ENCODE measurements at places on chromosomes 16 and 17. TPM values are rescaled to one million over a fixed set of nuclear protein-coding genes. Genes with fewer than 3 reads are reported as not detected.

Gene SLC2A4
- 11.6 TPM for total RNA-seq

Gene NLRC3
- total RNA-seq, result 1.2 TPM

Gene KRT14
- not detected for total RNA-seq

Gene TNK1
- 1.2 TPM for total RNA-seq

Gene SOX8
- total RNA-seq, result 12.4 TPM

Gene RAMP2
- total RNA-seq, result 16.0 TPM

Gene ASIC2
- total RNA-seq, result 1.1 TPM

Gene SOX15
- 1.2 TPM for total RNA-seq

Gene CCL5
- total RNA-seq, result 0.58 TPM

Gene MAPT
- 3.4 TPM for total RNA-seq

DNA sequence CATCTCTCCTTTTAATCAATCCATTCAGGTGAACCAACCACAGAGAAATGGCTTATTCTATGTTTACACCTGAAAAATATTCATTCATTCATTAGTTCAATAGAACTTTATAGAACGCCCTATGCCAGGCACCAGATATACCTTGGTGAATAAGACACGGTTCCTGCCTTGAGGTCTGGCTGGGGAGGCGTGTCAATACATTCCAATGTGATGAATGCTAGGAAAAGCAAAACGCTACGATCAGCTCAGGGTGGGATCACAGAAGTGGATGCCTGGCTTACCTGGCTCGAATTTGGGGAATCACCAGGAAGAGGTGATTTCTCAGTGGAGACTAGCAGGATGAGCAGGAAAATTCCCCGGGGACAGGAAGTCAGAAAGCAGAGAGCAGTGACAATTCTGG is 17.5 kb upstream of the WFIKKN2 start:
- DNase-seq, result no peak

DNA sequence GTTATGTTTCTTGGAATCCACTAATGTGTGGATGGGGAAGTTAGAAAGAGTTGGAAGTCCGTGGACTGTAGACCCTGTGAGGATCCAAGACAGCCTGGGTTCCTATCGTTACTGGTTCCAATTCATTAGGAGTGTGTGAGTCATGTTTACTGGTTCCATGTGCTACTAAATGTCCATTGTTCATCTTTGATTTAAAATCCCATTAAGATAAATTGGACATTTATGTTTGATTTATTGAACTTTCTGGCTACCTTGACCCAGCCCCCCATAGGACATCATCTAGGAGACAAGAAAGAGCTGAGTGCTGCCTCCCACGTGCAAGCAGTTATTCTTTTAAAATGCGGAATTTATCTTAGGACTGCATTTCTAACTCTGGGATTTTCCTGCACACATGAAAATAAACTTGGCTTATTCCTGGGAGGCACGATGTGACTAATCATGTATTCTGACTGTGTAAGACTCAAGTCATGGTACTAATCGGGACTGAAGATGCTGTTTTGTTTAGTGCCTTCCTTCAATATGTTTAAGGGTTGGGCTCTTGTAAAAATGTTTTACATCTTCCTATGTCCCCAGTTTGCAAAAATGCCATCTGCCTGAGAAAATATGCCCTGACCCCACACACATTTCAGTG is 53.4 kb downstream of the RGS9 start:
- DNase-seq, result no peak

- DNase-seq, result no peak
These were observed 48.8 kb downstream of the DNAH3 start for GRCh38 chr16:21101631-21102420.

DNA sequence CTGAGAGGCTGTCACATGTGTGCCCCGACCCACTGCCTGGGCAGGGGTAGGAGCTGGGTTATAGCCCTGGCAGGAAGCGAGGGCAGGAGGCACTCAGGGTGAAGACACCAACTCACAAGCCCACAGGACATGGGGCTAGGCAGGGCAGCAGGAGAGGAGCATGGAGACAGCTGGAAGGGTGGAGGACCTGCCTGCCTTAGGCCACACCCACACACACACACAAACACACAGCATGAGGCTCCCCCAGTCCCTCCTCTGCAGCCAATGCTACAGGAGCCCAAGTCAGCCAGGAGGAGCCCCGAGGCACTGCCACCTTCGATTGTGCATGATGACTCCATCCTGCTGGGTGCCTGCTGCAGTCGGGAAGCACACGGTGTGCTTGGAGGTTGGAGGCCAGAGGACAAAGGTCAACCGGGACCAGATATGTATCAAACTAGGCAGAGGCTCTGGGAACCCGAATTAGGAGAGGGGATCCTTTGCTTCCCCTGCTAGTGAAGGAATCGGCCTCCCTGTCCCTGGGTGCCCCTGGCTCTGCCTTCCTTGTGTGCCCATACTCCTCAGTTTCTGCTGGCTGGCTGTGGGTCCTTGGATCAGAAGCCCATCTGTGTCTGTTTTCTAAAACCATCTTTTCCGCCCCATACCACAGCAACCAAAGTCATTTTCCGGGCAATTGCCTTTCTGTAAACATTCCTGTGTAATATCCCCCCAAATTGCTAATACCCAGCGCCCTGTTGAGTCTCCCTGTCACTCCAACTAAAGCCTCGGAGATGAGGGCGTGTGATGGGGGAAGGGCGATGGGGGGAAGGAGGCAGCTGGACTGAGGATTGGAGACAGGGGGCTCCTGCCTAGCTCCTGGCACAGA is 20.5 kb downstream of the SRCIN1 start:
- no peak for DNase-seq

DNA sequence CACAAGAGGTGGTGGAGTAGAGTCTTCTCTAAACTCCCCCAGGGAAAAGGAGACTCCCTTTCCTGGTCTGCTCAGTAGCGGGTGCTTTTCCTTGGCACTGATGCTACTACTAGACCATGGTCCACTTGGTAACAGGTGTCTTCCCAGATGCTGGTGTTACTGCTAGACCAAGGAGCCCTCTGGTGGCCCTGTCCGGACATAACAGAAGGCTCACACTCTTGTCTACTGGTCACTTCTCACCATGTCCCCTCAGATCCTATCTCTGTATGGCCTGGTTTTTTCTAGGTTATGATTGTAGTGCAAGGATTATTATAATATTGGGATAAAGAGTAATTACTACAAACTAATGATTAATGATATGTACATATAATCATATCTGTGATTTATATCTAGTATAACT is 49.7 kb upstream of the ARL4D start:
- no peak for DNase-seq

GRCh38 chr16:11101283-11101682 is 154.7 kb downstream of the SOCS1 start:
- no peak for DNase-seq

DNA sequence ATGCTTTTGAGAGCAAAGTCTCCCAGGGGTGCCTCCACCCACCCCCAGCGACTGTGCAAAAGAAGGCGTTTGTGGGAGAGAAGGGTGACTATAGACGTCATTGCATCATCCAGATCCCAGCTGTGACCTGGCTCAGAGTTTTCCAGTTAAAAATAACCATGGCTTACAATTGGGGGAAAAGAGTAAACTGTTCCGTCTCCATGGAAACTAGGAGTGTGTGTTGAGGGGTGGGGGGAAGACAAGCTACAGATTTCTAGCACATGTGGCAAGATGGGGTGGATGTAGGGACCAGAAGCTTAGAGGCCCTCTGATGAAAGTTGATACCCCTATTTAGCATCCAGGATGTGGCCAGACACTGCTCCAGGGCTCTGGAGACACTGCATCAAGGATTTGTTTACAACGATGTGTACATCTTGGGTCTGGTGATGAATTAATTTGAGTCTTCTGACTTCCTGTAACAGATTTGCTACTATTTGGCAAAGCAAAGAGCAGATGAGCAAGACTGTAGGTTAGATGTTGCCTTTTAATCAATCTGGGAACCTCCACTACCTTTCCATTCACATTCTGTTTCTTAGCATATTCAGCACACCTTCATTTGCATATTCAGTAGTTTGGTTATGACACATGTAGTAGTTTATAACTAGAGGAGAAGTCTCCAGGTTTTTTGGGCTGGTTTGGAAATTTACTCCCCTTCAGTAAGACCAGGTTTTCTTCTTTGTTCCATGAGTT is 6.2 kb upstream of the DUSP14 start:
- DNase-seq, result no peak

- no peak for DNase-seq
These were observed 674 bp downstream of the ZNF821 start for GRCh38 chr16:71883168-71883848.

DNA sequence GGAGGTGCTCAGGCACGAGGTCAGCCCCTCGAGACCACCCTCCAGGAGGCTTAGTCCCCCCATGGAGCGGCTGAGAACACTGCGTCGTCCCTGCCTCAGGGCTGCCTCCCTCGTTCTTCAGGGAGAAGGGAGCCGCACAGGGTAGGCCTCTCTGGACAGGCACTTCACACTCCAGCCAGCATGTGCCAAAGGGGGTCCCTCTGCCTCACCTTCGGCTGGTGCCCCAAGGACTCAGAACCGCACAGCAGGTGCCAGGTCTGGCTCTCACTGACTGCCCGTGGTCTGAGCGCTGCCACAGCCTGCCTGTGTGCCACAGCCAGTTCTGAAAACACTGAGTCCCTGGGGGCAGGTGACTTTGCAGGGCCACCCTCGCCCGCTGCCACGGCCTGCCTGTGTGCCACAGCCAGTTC is 7.1 kb downstream of the P2RX5 start:
- no peak for DNase-seq

DNA sequence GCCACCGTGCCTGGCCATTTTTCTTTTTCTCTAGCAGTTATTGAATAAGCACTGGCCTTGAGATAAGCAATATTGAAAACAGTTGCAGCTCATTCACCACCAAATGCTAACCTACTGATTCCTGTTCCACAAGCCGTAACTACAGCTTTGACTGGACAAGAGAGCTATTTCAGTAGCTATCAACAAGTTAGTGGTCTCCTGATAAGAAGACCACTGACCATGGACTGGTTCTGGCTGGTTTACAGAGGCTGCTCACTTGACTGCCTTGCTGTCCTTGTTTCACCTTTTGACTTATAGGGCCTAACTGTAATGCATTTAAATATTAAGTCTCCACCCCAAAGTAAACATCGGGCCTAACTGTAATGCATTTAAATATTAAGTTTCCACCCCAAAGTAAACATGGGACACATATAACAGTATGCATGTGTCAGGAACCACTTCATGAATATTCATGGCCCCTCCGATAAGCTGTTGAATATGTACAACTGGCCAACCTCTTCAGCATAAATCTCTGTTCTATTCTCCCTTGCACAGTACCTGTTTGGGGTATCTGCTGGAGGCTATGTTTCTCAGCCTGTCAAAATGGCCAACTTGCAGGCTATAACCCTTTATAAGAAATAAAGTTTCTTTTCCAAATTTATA is 94.1 kb downstream of the USP32 start:
- DNase-seq, result no peak

DNA sequence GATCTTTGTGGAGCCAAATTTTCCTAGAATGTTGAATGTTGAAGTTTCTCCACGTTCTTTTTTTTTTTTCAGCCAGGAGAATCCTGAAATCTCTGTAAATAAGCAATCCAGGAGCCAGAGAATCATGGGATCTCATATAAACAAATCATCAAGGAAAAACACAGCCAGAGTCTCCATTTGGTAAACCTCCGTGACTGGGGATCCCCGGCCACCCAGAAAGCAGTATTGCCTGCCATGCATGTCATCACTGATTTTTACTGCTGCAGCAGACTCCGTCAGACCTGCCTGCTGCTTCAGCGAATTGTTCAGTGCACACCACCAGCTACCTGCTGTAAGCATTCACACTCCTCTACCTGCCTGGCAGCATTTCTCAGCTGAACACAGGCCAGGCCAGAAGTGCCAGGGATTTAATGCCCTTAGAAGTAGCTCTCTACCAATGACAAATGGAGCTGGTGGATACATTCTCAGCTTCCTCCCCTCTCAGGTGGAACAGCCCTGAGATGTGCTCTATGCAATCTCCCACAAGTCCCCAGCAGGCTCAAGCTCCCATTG is 158.6 kb downstream of the CYLD start:
- DNase-seq, result no peak

DNA sequence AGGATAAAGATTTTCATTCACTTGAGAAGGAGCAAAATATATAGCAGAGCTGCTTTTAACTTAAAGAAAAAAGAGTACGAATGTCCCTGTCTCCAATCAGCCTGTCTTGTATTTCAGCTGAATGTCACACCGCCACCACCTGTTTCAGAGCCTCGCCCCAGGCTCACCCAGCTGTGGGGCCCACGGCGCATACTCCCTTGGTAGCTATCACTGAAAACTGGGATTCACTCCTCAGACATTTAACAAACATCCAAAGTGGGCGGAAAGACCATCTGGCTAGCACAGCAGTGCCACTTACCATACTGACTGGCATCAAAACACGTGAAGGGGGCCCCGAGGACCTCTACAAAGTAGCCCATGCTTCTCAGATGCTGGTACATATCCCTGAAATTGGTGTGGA is 25.4 kb upstream of the SLC38A8 start:
- no peak for DNase-seq

DNA sequence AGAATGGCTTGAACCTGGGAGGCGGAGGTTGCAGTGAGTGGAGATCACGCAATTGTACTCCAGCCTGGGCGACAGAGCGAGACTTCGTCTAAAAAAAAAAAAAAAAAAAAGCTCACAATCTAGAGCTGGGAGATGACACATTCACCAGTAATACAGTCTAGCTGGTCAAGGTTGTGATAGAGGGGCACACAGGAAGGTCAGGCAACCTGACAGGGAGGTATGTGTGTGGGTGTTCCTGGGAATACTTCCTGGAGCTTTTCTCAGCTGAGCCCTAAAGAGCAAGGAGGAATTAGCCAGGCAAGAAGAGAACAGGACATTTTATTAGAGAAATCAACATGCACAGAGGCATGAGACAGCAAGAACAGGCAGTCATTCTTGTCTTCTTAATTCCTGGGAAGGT is 216.7 kb downstream of the SHISA9 start:
- DNase-seq, result no peak

GRCh38 chr17:47180337-47180736 is 8.8 kb downstream of the CDC27 start:
- no peak for DNase-seq

- DNase-seq, result no peak
These were observed 102.1 kb downstream of the N4BP1 start for GRCh38 chr16:48507886-48508285.

GRCh38 chr16:74079232-74079586 is 217.4 kb upstream of the PSMD7 start:
- no peak for DNase-seq

DNA sequence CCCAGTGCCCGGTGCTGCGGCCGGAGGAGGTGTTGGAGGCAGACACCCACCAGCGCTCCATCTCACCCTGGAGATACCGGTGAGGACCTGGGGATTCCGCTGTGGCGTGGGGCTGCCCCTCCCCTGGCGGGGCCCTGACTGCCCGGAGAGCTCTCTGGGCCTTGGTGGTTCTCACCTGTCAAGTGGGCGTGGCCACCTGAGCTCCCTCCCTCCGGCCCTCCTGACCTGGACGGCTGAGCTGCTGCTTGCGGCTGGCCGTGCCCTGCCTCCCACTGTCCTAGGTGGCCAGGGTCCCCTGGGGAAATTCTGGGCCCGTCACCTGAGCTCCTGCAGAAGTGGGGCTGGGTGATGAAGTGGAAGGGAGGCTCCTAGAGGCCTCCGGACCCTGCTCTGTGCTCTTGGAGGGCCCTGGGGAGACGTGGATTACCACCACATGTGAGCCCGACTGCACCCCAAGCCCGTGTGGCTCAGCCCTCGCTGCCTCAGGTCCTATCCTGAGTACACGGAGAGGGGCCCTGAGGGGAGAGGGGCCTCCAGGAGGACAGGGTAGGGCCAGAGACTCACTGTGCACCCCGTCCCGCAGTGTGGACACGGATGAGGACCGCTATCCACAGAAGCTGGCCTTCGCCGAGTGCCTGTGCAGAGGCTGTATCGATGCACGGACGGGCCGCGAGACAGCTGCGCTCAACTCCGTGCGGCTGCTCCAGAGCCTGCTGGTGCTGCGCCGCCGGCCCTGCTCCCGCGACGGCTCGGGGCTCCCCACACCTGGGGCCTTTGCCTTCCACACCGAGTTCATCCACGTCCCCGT is 1.1 kb downstream of the IL17C start:
- no peak for DNase-seq

GRCh38 chr17:21184570-21184969 is 29.4 kb downstream of the TMEM11 start:
- no peak for DNase-seq

Data from urinary bladder (tissue), 4 donors.